ENCODE measurements at places on chromosomes 16 and 17.

DNA sequence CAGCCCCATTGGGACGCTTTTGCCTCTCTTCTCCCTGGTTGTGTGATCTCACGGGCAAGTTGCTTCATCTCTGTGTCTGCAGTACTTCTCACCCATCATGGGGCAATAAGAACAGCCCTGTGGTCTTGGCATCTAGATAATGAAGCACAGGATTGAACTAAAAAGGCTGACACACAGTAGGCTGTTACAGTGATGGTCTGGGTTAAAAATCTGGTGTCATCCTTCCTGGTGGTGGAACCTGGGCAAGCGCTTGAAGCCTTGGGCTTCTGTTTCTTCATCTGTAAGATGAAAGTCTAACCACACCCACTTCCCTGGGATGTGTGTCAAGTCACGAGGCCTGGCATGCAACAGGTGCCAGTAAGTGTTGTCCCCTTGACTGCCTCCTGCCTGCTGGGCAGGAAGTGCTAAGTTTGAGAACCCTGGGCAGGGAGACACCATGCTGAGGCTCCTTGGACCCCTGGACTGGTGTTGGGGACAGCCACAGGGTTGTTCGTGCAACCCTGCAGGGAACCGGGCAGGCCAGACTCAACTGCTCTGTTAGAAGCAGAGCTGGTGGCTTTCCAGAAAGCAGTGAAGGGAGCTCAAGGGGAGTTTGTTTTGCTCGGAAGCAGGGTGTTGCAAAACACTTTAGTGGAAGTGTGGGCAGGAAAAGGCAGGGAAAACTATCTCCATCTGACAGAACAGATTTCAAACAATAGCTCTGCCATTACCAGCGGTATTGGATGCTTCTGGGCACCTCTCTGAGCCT is 5.9 kb upstream of the MAP2K3 start:
- DNase-seq: peak; percentile 88

- DNase-seq: no peak
These were observed 2.8 kb downstream of the ADCY7 start for GRCh38 chr16:50269061-50269705.

GRCh38 chr16:86457501-86458148 is 52.7 kb upstream of the FOXF1 start:
- DNase-seq: no peak

- no peak for DNase-seq
These were observed 6.7 kb downstream of the ABCA3 start for GRCh38 chr16:2333772-2334379.

GRCh38 chr16:30018731-30019158 is 4.3 kb upstream of the C16orf92 start:
- DNase-seq: no peak

DNA sequence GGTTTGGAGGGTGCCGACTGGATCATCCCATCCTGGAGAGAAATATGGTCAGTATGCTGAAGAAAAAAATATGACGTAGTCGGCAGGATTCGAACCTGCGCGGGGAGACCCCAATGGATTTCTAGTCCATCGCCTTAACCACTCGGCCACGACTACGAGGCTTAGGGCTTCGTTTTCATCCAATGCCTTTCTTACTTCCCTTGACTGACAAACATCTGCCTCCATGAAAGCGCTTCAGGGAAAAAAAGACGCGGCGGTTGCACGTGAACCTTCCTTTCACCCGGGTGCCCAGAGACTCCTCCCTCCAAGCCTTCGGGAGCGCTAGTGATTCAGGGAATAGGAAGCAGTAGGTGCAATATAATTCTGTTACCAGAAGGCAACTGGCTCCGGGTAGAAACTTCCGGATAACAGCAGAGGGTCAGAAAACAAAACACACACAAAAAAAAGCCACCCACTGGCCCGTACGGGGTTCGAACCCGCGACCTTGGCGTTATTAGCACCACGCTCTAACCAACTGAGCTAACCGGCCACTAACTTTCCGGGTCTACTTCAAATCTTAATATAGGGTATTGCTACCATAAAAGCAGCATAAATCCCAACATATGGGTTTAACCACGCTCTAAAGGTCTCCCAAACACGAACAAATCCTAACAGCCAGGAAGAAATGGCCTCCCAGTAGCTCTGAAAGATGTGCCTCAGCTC is 16.3 kb upstream of the AURKB start:
- no peak for DNase-seq

DNA sequence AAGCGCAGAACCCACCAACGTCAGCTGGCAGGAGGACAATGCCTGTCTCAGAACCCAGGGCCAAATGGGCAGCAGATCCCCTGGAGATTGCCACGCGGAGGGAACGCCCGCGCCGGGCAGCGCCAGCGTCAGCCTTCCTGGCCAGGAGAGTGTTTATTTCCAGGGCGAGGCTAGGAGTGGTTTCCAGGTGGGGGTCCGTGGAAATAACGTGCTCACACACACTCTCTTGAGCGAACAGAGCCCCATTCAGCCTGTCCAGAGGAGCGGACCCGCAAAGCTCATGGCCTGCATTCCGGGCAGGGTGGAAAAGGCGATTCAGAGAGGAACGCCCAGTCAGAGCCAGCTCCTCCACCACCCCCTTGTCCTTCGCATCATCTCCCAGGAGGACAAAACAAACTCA is 40.3 kb downstream of the SDK2 start:
- DNase-seq: no peak

GRCh38 chr16:1174477-1175357 is 21.8 kb downstream of the CACNA1H start:
- DNase-seq: no peak

DNA sequence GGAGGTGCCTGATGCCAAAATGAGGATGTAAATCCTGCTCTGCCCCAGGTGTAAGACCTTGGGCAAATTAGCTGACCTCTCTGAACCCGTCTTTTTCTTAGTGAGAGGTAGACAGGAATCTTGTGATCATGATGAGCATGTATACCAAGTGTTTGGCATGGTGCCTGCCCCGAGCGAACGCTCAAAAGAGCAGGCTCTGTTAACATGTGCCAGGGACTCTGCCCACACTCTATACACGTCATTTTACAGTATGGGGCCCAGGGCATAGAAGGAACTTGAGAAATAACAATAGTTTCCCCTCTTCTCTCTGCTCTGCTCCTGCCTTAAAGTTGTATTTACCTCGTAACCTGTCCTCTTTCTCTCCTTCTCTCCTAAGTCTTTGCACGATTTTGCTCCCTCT is 9.3 kb upstream of the MAF start:
- DNase-seq: no peak

- DNase-seq: no peak
These were observed 649 bp downstream of the GSE1 start for GRCh38 chr16:85613604-85614337.

- DNase-seq: no peak
These were observed 39.0 kb downstream of the PRKCA start for GRCh38 chr17:66341462-66341861.

Measured in T-helper 1 cell (primary cell).